ENCODE measurements at places on chromosomes 5 and 9. TPM values are rescaled to one million over a fixed set of nuclear protein-coding genes. Genes with fewer than 3 reads are reported as not detected.
A peak's percentile ranks its signal among the peaks of the same experiment; 100 is the strongest.

DNA sequence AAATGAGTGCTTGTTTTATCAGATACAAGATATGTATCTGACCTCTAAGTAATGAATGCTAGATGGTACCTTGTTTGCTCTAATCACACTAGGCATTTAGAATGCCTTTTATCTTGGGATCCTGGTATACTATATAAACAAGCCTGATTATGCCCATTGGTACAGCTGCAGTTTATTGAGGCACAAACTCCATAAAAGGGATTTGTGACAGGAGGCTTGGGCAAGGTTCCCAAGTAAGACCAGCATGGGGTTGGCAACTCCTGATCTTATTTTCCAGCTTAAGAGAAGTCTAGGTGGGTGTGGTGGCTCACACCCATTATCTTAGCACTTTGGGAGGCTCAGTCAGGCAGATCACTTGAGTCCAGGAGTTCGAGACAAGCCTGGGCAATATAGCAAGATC, 93.9 kb upstream of the DMRT1 start:
- no peak overlapping the region for H3K27ac ChIP-seq
- H3K36me3 ChIP-seq: peaks cover 7% of the 10 kb centered on the region
- H3K4me1 ChIP-seq: peaks cover 9% of the 10 kb centered on the region
- no peaks in the 10 kb centered on the region for H3K27me3 ChIP-seq
- H3K4me3 ChIP-seq: no peak overlapping the region
- no peak for DNase-seq

- no peaks in the 10 kb centered on the region for H3K27me3 ChIP-seq
- DNase-seq: peak; percentile 78
- H3K4me3 ChIP-seq: no peak overlapping the region
- peak overlapping the region; percentile 55 for H3K27ac ChIP-seq
- peaks cover 16% of the 10 kb centered on the region for H3K4me1 ChIP-seq
Measured at GRCh38 chr5:55597014-55597981, 62.5 kb upstream of the PLPP1 start.

- H3K27me3 ChIP-seq: no peaks in the 10 kb centered on the region
- peak overlapping the region; percentile 84 for H3K27ac ChIP-seq
- H3K4me3 ChIP-seq: no peak overlapping the region
- peaks cover 21% of the 10 kb centered on the region for H3K4me1 ChIP-seq
- no peak for DNase-seq
Measured at GRCh38 chr9:70588999-70589398, 174.5 kb upstream of the KLF9 start.

DNA sequence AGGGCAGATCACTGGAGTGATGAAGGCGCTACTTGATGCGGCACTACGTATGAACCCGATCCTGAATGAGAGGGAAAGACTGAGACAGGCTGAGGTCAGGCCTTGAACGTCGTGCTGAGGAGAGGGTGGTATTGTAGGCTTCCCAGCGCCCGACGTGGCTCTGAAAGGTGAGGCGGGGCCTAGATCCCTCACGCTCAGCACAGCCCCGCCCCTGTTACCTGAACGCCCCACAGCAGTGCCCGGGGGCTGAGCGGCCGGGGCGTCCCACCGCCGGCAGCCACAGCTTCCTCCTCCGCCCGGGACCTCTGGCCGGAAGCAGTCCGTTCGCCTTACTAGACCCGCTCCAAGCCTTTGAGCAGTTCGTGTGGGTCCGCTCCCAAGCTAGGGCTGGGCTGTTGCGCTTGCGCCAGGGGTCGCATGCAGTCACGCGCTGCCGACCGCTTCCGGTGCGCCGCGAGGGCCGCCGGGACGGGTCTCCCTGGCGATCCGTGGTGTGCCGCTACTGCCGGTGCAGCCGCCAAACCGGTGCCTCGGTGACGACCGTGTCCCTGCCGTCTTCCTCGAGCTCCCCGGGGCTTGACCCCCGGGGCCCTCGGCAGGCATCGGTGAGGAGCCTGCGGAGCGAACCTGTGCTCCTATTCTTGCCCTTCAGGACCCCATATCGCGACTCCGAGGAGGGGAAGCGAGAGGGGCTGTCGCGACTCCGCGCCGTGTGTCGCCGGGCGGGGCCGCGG, at the start of the genes HMGXB3 and TIGD6:
Gene HMGXB3 (plus strand): TSS at position 484 of the 734 bp plus-strand sequence. CDS start 4,114 bp downstream, outside the sequence.
Gene TIGD6 (minus strand): TSS at position 399 of the 734 bp plus-strand sequence. CDS start 4,306 bp downstream, outside the sequence.
- peaks cover 8% of the 10 kb centered on the region for H3K4me1 ChIP-seq
- DNase-seq: peak; percentile 95
- peak within 1 kb of the TSS; percentile 97 for H3K27ac ChIP-seq
- no peaks in the 10 kb centered on the region for H3K27me3 ChIP-seq
- H3K4me3 ChIP-seq: peak within 1 kb of the TSS; percentile 96

DNA sequence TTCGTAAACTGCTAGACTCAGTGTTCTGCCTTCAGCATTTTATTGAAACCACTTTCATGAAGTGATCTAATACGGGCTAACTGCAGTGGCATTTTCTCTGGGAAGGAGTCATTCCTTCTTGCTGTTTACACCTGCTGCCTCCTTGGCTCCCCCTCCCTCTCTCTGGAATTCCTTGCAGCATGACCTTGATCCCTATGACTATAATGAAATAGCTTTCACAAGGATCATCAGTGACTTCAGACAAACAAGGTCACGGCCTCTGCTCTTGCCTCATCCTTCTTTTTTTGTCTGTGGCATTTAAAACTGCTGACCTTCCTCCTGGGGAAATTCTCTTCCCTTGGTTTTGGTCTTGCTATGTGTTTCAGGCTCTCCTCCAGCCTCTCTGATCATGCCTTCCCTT, 90.2 kb downstream of the ZNF462 start:
- H3K27ac ChIP-seq: no peak overlapping the region
- no peaks in the 10 kb centered on the region for H3K36me3 ChIP-seq

DNA sequence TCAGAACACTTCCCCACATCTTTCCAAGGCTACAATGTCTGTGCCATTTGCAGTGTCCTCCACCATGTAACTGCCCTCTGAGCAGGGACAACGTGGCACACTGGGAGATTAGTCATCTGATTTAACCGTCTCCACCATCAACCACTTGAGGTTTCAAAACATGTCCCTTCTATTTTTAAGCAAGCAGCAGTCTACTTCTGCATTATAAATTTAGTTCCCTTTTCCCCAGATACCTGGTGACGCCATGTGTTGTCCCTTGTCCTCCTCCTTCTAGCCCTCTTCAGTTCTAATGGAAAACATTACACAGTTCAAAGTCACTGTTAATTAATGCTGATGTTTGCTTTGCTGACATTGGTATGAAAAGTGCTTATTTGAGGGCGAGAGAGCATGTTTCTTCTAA, 52.8 kb downstream of the ATP10B start:
- H3K4me3 ChIP-seq: no peak overlapping the region
- DNase-seq: no peak
- H3K27ac ChIP-seq: no peak overlapping the region
- H3K27me3 ChIP-seq: no peaks in the 10 kb centered on the region
- no peaks in the 10 kb centered on the region for H3K4me1 ChIP-seq

GRCh38 chr9:91914937-91915336, 35.1 kb downstream of the ROR2 start:
- H3K4me1 ChIP-seq: no peaks in the 10 kb centered on the region
- no peaks in the 10 kb centered on the region for H3K36me3 ChIP-seq
- no peaks in the 10 kb centered on the region for H3K27me3 ChIP-seq
- no peak overlapping the region for H3K4me3 ChIP-seq
- no peak overlapping the region for H3K27ac ChIP-seq
- DNase-seq: no peak

- DNase-seq: peak; percentile 48
- H3K4me1 ChIP-seq: peaks cover 17% of the 10 kb centered on the region
- no peaks in the 10 kb centered on the region for H3K36me3 ChIP-seq
- no peak overlapping the region for H3K27ac ChIP-seq
- H3K4me3 ChIP-seq: no peak overlapping the region
Measured at GRCh38 chr5:39498278-39498952, 73.6 kb upstream of the DAB2 start.

Gene MAN2A1
- 70.5 TPM for total RNA-seq

Gene TAS2R1
- not detected for total RNA-seq

Gene MYMK
- total RNA-seq: not detected

Gene OR1Q1
- total RNA-seq: not detected

Gene DMGDH
- total RNA-seq: 7.7 TPM

Gene DPYSL3
- 135 TPM for total RNA-seq

Data from fibroblast of lung (primary cell).